CD4-positive, alpha-beta T cell treated with Interleukin-4 for 4 hours (primary cell): ENCODE measurements at places on chromosomes 7 and 10.

GRCh38 chr10:1094112-1095057, 38.2 kb downstream of the WDR37 start:
- no peak for DNase-seq

- no peak for DNase-seq
Observed at GRCh38 chr7:72057231-72057630, 354.9 kb downstream of the CALN1 start.

DNA sequence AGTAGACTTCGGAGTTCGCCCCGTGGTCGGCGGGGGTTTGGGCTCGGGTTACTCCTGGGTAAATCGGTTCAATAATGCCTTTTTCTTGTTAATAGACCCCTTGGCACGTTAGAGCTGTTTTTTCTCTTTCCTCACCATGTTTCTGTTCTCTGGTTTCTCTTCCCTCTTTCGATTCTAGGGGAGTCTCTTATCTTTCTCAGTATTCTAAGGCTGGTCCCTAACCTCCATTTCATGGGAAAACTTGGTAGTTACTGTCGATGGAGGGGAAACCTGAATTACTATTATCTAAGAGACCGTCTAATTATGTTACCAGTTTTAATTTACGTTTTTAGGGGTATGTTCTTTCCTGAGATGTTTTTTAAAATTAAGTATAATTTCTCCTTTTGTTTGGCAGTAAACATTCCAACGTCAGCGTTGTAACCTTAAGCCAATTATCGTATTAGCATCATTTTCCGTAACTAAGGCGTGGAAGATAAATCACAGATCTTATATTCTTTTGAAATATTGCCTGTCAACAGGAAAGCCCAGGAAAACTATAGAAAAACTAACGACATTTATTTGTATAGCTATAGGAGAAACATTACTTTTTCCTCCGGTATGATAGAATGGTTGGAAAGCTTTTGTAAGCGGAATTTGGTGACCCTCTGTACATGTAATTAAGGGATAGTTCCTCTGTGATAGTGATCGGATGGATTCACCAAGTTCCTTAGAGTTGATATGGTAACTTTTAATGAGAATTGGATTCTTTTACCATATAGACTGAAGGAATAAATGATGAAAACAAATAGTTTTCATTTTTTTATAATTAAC, 847 bp downstream of the BTAF1 start:
- no peak for DNase-seq

DNA sequence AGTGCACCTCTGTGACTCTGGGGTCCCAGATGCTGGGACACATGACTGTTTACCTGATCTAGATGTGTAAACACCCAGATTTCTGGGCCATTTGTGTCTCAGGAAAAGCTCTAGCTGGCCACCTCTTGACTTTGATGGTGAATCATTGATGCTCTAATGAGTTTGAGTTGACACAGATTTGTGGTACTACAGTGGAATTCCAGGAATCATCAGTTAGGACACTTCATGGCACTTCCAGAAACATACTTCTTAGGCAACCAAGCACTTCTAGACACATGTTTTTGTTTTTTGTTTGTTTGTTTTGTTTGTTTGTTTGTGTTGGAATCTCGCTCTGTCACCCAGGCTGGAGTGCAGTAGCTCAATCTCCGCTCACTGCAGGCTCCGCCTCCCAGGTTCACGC, 302.2 kb upstream of the ZMIZ1 start:
- DNase-seq: no peak

DNA sequence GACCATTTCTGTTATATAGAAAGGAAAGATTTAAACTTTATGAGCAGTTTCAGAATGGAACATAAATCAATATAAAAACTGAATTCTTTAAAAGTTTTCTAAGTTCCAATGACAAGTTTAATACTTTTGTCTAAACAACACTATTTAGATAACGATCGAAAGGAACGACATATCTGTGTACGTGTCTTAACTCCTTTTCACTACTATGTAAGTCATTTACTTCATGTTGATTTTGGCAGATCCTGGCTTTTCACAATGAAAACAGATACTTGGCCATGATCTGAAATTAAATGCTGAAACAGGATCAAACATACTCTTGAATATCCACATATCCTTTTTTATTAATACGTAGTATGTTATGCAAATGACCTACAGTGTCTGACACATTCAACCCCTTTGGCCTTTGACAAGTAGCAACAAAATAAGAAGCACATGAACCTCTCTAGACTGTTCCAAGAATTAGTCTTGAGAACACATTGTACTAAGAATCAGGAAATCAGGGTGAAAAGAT, 41.9 kb downstream of the RNLS start:
- no peak for DNase-seq

DNA sequence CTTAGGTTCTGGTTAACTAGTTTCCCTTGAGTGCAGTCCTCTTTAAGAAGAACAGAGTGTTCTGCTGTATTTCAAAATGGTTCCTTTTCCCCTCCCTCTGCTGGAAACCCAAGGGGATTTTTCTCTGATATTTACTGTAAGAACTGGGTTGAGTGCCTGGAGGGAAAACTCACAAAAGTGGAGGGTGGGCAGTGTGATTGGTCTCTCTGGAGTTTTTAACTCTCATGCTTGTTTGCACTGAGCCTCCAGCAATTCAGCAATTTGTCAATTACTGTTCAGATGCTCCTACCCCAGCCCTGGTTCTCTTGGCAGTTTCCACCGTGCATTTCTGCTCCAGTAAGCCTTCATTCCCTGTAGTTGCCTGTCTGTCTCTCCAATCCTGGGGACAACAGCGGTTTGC, 273.4 kb upstream of the SORCS1 start:
- no peak for DNase-seq

DNA sequence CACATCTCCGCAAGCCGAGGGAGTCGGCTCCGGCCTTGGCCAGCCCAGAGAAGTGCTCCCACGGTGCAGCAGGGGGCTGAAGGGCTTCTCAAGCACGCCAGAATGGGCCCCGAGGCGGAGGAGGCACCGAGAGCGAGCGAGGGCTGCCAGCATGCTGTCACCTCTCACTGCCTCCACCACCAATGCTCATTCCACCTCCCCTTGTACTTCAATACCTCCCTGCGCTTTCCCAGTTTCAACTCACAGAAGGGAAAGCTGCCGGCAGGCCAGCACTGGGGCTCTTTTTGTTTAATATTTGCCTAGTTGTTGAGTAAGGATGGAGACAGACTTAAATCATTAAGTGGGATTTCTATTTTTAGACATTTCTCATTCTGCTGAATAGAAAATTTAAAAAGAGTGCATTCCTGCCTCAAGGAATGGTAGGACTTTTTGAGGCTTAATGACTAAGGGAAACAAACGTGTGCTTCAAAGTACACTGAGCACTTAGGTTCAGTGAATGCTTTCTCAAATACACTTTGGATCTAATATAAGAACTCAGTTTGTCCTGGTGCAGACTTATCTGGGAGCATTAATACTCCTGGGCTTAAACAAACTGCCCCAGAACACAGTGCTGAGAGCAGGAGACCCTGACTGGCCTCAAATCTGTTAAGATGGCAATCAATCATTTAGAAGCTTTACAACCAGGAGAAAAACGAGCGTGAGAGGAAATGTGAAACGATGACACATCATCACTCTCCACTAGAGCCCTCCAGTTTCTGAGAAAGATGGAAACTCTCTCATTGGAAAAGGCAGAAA, 131.2 kb downstream of the RALA start:
- no peak for DNase-seq

GRCh38 chr7:6284461-6285360, 12.3 kb upstream of the CYTH3 start:
- no peak for DNase-seq

DNA sequence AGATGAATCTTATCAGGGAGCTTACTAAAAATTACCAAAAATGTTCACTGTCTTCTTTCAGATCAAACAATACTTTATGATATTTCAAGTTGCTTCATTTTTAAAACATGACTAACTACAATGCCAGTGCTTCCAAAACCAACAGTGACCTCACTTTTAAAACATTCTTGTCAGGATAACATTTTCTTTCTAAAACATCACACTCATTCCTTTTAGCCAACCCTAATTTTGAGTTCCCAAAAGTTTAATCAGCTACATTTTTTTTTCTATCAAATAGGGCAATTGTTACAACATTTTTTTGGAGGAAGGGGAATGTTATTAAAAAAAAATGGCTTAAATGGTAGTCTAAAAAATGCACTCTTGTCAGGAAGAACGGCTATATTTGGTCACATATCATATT, 37.3 kb downstream of the RTKN2 start:
- no peak for DNase-seq

- DNase-seq: no peak
Observed at GRCh38 chr7:22587322-22587721, 87.3 kb upstream of the STEAP1B start.

- DNase-seq: no peak
Observed at GRCh38 chr10:128860574-128860973, 606.5 kb upstream of the MGMT start.

GRCh38 chr7:10483671-10484070, 490.0 kb upstream of the PHF14 start:
- no peak for DNase-seq

DNA sequence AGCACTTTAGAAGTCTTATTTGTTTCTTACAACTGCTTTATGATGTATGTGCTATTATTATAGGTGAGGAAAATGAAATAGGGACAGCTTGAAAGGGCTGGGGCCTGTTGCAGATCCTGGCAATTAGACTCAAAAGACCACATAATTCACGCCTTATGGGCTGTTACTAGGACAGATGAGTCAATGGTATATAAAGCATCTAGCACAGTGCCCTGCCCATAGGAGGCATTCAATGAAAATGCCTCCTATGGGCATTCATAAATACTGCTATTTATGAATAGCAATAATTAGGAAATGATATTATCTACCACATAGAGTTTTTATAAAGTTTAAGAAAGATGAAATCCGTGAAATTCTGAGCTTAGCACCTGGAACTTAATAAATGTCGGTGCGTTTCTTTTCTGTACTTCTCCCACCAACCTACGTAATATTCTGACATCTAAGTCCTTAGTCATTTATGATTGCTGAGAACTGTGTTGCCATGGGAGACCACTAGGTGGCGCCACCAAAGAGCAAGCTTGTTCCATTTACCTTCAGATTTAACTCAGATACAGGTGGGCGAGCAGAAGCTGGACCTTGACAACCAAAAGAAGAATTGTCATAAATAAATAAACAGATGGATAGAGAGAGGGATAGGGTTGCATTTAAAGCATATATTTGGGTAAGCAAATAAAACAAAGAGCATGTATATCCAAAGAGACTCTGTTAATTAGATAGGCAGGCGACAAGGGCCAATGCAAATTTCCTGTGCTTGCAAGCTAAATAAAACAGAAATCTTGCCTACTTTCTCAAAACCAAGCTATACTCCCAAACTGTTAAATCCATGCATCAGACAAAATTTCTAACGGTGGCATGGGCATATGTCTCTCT, 699.9 kb downstream of the INHBA start:
- DNase-seq: no peak

DNA sequence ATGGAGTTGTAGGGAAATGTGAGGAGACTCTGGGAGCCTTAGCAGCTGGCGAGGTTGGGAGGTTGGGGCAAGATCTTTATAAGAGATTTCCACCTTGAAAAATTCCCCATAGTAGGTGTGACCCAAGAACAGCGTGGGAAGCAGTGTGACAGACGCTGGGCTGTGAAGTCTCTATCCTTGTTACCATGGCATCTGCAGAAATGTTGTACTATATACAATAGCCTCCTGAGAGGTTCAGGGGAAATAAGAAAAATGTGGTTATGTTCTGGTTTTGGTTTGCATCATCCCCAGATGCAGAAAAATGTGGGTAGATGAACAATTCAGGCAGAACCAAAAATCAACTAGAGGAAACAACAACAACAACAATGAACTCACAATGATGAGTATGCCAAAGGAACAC, 498.6 kb downstream of the SH2D4B start:
- no peak for DNase-seq

GRCh38 chr7:111356941-111357340, 205.4 kb downstream of the IMMP2L start:
- no peak for DNase-seq

DNA sequence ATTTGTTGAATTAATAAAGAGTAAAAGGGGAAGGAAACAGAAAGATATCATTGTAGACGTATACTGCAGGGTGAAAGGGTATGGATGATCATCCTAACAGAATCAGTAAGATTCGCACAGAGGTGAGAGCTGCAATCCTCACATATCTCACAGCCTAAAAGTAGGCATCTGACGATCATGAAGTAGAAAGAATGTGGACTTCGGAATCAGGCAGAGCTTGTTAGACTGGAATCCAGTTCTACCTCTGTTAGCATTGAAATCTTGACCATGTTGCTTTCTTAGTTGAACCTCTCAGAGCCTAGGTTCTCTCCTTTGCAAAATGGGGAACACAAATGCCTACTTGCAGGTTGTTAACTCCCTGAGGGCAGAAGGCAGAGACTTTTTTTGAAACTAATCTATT, 320.0 kb upstream of the C7orf33 start:
- no peak for DNase-seq

DNA sequence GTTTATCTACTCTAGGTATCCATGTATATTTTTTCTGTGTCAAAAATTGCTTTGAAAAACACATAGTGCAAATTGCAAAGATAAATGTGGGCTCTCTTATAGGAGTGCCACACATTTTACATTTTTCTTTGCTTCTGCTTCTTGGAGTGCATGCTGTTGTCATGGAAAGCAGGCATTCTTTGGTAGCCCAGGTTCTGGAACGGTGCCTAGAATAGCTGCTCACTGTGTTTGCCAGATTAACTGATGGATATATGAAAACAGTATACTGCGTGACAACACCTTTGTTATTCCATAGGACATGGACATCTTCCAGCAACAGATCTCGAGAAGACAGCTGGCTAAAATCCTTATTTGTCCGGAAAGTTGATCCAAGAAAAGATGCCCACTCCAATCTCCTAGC, 13.4 kb downstream of the NIPSNAP2 start:
- no peak for DNase-seq

DNA sequence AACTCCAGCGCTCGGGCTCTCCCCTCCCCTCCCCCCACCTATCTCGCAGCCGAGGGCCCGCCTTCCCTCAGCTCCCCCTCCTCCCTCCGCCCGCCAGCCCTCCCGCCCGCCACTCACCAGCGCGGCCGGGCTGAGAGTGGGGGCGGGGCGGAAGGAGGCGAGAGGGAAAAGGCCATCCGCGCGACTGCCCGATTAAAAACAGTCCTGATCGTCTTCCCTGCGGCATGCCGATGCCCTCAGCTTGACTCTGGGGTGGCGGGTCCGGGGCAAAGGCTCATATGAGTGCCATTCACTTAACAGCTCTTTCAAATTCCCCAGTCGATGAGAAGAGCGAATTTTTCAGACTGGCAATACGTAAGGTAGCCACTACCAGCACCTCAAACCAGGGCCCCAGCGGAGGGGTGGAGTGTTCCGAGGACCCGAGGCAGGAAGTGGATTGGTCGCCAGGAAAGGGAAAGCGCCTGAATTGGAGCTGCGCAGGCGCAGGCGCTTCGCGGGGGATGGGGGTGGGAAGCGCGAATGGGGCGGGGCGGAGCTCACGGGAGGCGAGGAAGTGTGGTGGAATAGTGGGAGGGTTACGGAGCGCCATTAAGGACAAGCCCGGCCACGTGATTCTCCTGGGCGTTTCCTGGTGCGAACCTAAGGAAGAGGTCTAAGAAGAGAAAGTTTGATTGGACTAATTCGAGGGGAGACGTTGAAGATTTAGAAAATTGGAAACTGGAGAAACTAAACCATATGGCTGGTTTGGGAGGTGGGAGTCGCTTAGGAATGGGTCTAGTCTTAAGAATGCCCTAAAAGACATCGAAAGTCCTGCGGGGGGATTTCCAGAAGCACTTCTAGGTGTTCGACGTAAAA, at the start of gene UPF2:
UPF2 (minus strand) TSS at position 13 of the 855 bp plus-strand sequence. CDS start 7,386 bp downstream, outside the sequence.
- peak; percentile 99 for DNase-seq
